Neural crest cell (in vitro differentiated cells): ENCODE measurements at places on chromosomes 5 and 9. TPM values are rescaled to one million over a fixed set of nuclear protein-coding genes. Genes with fewer than 3 reads are reported as not detected.

The LIFR gene
- 19.6 and 21.3 TPM in 2 replicates for total RNA-seq

The MRPL50 gene
- total RNA-seq: 17.3 and 18.6 TPM in 2 replicates

The WNK2 gene
- total RNA-seq: 27.8 and 34.3 TPM in 2 replicates

The DMRT2 gene
- 0.49 and 0.55 TPM in 2 replicates for total RNA-seq

The LRRTM2 gene
- 0.84 and 1.3 TPM in 2 replicates for total RNA-seq

The FOXD4L4 gene
- 0.16 and 0.26 TPM in 2 replicates for total RNA-seq

The CEP72 gene
- total RNA-seq: 27.2 and 29.4 TPM in 2 replicates

The GLRA1 gene
- total RNA-seq: 0.21 and 0.23 TPM in 2 replicates

The GRXCR2 gene
- total RNA-seq: not detected in 2 replicates

- no peak for DNase-seq
Measured at GRCh38 chr5:73214306-73214705, 41.3 kb downstream of the TMEM174 start.

DNA sequence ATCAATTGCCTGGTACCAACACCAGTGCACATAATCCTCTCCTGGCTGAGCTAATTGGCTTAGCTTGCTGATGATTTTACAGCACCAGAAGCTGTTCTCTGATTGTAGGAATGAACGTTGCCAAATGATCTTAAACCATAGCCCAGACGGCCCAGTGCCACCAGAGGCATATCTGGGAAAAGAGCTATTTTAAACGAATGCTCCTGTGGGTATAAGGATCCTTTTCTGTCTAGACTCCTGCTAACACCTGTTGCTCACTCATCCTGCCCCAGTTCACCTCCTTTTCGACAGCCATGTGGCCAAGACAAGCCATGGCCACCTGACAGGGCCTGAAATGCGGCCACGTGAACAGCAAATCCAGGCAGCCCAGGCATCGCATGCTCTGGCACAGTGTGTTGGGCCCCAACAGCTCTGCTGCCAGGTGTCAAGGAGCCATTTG lies 289.9 kb upstream of the SLC30A5 start:
- DNase-seq: no peak

GRCh38 chr9:104286799-104287198 lies 192.7 kb downstream of the SMC2 start:
- DNase-seq: no peak

GRCh38 chr9:1071730-1072129 lies 21.6 kb downstream of the DMRT2 start:
- DNase-seq: no peak

GRCh38 chr9:137405677-137406081 lies 17.3 kb downstream of the EXD3 start:
- DNase-seq: no peak

DNA sequence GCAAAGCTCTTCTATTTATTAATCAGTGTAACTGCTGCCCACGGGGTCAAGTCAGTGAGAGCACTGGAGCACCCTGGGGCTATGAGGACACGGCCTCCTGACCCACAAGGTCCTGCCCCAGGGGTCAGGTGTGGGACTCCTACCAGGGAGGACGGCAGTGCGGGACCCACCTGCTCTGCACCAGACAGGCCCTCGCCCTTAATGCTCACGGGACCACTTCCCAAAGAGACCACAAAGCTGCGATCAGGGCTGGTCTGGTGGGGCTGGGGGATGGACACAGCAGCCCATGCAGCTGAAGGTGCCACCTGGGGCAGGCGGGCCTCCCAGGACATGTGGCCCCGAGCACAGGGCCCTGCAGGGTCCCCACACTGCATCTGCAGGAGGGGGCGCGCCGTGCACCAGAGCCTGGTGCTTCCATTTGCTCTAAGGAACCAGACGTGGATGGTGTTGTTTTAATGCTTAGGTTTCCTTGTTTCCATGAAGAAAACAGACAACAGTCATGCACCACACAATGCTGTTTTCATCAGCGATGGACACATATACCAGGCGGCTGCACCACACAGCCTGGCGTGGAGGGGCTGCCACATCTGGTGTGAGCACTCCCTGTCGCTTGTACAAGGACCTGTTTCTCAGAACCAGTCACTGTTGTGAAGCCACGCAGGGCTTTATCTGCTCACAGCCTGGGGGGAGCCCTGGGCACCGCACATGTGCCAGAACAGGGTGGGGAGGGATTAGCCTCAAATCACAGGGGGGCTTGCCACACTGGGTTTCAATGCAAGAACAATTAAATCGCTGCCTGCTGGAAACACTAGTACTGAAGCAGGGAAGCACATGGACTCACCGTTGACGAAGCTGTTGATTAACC lies 22.6 kb downstream of the CLPTM1L start:
- DNase-seq: no peak

GRCh38 chr9:12935714-12936113 lies 160.9 kb downstream of the LURAP1L start:
- DNase-seq: no peak

- peak; percentile 70 for DNase-seq
Measured at GRCh38 chr5:5141625-5142525, 1.7 kb downstream of the ADAMTS16 start.

DNA sequence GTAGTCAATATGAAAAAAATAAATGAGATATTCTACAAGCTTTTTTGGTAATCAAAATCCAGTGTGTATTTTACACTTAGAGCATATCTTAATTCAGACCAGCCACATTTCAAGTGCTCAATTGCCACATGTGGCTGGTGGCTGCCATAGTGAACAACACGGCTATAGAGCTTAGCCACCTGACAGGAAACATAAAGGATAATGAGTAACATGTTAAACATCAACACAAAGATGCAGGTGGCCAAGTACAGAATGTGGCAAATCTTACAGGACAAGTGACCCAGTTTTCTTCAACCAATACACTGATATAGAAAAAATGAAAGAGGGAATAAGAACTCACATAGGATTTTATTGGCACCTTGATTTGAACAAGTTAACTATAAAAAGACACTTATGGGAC lies 61.4 kb downstream of the KIF24 start:
- DNase-seq: no peak

GRCh38 chr5:154395407-154396106 lies 50.2 kb upstream of the SAP30L start:
- DNase-seq: no peak

GRCh38 chr9:71130521-71130920 lies 9.1 kb upstream of the TRPM3 start:
- no peak for DNase-seq

DNA sequence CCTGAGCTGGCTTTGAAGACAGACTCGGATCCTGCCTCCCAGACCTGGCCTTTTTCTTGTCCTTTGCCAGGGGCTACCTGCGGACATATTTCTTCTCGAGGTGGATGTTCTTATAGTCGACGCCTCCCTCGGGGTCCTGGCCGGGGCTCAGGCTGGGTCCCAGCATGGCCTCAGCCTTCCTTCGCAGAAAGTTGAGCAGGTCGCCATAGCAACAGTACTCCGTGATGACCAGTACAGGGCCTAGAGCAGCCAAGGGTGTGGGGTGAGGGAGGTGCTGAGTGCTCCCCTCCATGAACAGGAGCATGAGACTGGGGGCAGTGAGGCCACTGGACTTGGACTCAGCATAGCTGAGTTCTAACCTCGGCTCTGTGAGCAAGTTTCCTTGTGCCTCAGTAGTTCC lies 26.7 kb downstream of the CSF1R start:
- no peak for DNase-seq

GRCh38 chr5:67234671-67235176 lies 38.1 kb upstream of the CD180 start:
- no peak for DNase-seq
